Stimulated activated CD4-positive, alpha-beta T cell treated with anti-CD3 and anti-CD28 coated beads, Interleukin-15, amount 100 ng/mL, for 48 hours (primary cell): ENCODE measurements at places on chromosomes 1 and 21.

DNA sequence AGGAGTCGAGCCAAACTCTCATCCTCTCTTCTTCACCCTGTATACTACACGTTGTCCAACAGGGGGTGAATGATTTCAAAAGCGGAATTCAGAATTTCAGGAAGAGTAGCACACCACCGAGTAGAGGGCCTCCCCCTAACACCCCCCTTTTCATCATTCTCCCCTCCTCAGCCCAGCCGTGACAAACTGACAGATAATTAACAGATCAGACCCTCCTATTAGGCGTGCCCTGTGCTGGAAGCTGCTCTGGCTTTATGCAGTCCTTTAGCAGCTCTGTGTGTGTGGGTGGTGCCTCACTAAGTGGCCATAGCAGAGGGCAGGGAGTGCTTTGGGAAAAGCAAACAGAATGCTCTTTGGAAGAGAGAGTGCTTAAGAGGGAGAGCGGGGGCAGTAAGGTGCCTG, 44.3 kb downstream of the PEX14 start:
- no peak for DNase-seq

- DNase-seq = no peak
These were observed 11.3 kb upstream of the ADORA1 start for GRCh38 chr1:203116091-203116820.

DNA sequence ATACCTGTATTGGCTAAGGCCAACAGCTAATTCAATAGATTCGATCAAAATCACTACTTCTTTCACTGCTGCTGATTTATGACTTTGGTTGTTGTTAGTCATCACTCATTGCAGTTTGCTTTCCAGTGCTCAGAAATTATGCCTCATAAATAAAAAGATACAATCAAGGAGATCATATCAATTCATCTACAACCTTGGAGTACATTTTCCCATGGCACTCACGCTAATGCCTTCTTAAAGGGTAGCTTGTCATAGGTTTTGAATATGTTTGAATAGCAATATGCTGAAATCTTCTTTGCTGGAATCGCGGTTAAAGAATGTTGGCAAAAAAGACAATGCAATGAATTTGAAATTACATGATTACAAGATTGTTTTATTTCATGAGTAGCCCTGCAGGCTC, 89.9 kb downstream of the KCTD3 start:
- no peak for DNase-seq

DNA sequence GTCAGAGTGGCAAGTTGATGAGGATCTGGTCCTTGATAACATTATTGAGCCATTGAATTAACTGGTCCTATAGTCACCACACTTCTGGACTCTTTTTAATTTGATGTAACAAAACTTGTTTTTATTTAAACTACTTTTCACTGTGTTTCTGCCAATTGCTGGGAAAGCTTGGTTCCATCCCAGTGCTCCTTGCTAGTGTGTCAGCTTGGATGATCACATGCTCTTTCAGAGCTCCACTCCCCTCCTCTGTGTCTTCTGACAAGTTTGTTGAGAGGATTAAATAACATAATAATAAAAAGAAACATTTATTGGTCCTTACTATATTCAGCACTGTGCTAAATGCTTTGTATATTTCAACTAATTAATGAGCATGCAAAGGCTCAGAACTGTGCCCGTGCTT, 448.5 kb upstream of the B3GALT2 start:
- DNase-seq = no peak

GRCh38 chr1:44151332-44151731, 9.9 kb upstream of the KLF18 start:
- no peak for DNase-seq

GRCh38 chr1:172401477-172401876, 19.0 kb upstream of the C1orf105 start:
- no peak for DNase-seq

GRCh38 chr1:220775240-220775853, 11.4 kb upstream of the MTARC1 start:
- DNase-seq = no peak

DNA sequence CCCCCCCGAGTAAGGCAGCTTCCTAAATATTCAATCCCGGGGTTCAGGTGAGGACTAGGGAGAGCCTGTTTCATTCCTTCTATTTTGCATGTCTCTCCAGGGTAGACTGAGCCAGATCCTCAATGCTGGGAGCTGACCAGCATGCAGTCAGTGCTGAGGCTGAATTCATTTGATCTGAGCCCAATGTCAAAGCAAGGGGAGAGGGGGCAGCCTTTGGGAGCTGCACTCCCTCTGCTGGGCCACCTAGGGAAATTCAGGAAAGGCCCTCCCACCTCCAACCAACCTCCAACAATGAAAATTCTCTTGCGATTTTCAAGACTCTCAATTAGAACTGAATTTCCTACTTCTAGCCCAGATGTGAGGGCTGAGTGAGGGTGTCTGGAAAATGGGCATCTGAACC, 371.2 kb downstream of the NPHP4 start:
- no peak for DNase-seq

- DNase-seq = no peak
These were observed 6.3 kb upstream of the COL6A2 start for GRCh38 chr21:46091631-46092025.

- DNase-seq = no peak
These were observed 160.4 kb downstream of the PIK3R3 start for GRCh38 chr1:45971922-45972531.
